Stimulated activated CD8-positive, alpha-beta memory T cell treated with anti-CD3 and anti-CD28 coated beads, Interleukin-7, amount 100 ng/mL, for 1 hour (primary cell): ENCODE measurements at places on chromosomes 5 and 9.

- no peak for DNase-seq
Observed at GRCh38 chr9:111411266-111411665, 72.9 kb downstream of the ECPAS start.

DNA sequence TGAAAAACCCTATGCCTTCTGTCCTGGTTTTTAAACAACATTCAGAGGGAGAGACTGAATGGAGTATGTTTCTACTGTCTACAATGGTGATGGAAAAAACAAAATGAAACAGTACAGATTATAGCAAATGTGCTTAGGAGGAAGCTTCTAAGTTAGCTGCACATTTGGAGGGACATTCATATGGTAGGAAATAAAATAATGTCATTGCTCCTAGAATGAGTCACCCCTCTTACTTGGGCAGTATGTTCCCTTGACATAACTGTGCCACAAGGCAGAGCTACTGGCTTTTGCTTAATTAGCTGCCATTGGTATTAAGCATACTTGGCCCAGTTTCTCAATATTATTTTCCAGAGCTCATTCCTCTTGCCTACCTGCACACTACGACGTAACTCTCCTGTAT lies 128.9 kb downstream of the GDNF start:
- DNase-seq, result no peak

- DNase-seq, result no peak
Observed at GRCh38 chr5:172612771-172613170, 28.3 kb upstream of the NEURL1B start.

GRCh38 chr9:77092536-77092935 lies 73.1 kb downstream of the FOXB2 start:
- DNase-seq, result no peak

DNA sequence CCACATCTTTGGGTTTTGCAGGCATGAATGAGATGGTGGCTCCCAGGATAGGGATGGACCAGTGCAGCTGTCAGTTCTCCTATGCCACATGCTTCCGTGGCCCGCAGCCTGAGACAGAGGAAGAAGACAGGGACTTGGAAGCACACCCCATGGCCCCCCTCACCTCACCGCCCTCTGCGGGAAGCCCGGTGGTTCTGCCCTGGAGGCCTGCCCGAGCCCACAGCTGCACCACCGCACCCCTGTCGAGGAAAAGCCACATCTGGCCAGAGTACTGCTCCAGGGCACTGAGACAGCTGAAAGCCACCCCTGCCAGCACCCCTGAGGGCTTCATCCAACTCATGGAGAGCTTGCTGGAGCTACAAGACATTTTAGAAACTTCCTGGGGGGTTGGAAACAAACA lies 7.6 kb upstream of the TRMT10B start:
- DNase-seq, result no peak

GRCh38 chr9:130810609-130811136 lies 24.4 kb upstream of the ABL1 start:
- no peak for DNase-seq

DNA sequence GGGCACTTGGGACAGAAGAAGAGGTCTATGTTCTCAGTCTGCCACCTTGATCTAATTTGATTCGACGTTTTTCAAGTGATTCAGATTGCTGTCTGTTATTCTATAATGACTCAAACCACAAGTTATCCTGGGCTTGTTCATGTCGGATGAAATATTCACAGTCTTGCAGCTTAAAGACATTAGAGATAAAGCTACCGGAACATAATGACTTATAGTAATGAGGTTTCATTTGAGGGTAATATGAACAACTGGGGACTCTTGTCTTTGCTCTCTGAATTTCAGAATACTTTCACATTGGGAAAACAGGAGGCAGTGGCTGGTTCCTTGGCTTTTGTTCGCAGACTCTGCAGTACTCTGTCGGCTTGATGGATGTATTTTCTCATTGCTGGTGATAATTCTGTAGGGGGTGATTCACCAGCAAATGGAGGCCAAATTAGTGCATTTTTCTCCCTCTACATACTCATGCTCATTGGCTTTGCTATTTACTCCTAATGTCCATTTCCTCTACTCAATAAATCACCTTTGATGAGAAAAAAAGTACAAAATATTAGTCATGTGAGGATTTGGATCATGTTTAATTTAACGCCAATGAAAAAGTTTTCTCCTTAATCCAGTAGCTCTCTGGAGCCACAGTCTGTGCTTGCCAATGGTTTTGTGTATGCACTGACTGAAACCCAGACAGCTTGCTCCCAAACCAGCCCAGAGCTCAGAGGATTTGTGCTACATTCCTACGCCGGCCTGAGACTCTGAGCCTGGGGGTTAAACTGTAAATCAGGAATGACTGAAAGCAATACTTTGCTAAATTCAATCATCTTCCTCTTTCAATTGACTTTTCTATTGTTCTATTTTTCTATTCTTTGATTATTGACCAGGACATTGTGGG lies 154.7 kb upstream of the ANKH start:
- no peak for DNase-seq
